ENCODE measurements at places on chromosomes 4 and X. TPM values are rescaled to one million over a fixed set of nuclear protein-coding genes. Genes with fewer than 3 reads are reported as not detected.

DNA sequence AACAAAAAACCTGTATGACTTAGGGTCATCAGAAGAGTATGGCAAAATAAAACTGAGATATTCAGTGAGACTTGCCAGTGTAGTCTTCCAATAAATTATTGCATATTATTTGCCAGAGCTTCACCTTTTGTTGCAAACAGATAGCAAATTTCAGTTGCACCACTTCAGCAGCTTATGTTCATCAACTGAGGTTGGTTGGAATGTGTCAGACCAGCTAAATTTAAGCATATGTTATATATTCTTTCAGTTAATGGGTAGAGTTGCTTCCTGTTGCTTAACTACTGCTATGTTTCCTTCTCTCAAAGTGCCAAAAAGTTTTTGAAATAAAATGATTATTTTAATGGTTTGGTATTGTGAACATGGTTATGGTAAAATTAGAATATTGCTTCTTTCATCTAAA lies 61.5 kb downstream of the GALNT7 start:
- no peak for DNase-seq

DNA sequence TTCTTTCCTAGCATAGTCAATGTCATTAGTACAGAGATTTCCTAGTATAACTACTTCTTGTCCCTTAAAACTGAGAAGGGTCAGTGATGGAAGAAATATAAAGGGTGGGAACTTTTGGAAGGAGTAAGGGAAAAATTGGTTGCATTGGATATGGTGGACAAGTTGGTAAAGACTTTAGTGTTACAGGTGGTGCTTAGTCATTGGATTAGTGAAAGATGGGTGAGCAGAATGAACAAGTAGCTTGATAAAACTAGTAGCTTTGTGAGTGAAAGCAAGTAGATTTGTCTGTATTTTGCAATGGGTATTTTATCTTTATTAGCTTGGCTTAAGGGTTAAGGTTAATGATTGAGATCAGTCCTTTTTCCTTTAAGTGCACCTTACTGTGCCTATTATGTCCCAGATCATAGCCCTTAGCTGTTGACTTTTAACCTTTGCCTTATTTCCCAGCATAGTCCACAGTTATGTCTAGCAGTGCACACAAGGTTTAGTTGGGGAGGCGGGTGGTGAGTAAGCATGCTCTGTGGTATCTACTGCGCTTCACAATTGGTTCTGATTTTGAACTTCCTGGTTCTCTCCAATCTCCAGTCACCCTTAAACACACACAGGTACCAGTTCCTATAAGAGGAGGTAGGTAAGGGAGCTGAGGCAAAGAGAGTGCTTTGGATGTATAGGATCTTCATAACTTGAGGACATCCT lies 9.5 kb downstream of the WDR44 start:
- DNase-seq, result no peak

GRCh38 chr4:153295131-153295755 lies 49.2 kb upstream of the MND1 start:
- no peak for DNase-seq

DNA sequence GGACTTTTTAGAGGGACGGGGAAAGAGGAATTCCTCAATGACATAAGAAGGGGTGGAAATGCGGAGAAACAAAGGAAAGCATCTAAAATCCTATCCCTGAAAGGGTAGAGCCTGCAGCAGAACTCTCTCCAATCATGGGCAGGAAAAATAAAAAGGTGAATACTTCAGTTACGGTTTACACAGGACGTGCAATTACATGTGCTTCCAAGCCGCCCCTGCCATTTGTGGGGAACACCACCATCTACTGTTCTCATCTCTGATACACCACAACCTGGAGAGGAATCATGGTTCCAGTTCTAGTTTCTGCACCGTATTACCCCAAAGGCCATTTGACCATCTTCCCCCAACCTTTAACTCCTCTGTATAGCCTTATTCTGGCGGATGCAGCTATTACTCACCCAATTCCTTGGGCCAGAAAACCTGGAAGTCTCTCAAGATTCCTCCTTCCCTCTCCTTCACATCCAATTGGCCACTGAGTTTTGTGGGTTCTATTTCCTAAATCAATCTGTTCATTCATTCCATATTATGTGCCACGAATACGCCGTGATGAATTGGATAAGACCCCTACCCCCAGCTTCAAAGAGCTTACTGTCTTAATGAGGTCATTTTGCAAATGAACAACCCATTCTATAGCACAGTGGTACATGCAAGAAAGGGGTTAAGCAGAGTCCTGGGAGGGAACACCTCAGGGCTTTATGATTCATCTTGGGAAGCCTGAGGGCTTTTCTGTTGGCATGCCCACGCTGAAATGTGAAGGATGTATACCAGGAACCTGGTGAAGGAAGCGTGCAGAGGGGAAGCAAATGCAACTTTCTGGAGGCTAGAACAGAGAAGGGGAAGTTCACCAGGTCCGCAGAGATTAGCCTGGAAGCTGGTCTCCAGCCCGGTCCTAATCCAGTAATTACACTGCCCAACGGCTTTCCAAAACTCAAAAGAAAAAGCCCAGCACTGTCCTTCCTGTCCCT lies 1.4 kb upstream of the MSL3 start:
- DNase-seq, result no peak

DNA sequence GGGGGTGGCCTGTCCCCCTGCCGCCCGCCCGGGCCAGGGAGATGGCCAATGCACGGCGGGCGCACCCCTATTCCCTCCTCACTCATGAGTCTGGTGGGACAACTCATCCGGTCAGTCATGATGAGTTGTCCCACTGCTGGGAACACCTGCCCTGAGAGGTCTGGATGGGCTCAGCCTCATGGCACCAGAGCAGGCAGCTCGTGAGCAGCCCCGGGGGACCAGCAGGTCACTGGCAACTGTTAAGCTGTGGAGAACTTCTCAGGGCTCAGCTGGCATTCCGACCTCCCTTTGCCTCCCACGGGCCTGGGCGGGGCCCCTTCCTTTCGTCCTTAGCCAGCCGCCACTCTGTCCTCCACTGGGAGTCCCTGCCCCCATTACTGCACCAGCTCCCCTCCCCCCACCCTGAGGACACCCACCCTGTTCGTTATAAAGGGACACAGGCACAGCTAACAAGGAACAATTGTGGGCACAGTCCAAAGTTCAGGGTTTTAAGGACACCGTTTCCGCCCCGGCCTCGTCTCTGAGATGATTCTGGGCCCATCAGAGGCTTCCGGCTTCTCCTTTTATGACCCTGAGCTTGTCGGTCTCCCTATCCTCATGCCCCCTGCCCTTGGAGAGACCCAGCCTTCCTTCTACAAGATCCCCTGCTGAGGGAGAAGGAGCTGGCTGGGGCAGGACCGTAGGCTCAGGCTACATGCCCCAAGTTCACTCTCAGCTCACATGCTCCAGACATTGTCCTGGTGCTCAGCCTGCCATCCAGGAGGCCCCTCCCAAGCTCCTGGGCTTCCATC lies 14.6 kb upstream of the KIAA0232 start:
- peak; percentile 61 for DNase-seq

- no peak for DNase-seq
Measured at GRCh38 chrX:12946838-12947544, 27.9 kb upstream of the TMSB4X start.

GRCh38 chr4:174870311-174870710 lies 41.3 kb upstream of the GLRA3 start:
- no peak for DNase-seq

DNA sequence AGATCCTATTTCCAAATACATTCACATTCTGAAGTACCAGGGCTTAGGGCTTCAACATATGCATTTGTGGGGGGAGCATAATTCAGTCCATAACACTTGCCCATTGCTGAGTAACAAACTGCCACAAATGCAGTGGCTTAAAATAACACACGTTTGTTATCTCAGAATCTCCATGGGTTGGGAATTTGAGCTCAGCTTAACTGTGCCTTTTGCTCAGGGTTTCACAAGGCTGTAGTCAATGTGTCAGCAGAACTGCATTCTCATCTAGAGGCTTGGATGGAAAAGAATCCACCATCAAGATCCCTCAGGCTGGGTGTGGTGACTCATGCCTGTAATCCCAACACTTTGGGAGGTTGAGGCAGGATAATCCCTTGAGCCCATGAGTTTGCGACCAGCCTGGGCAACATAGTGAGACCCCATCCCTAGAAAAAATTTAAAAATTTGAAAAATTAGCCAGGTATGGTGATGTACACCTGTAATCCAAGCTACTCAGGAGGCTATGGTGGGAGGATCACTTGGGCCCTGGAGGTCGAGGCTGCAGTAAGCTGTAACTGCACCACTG lies 25.8 kb upstream of the TBL1X start:
- no peak for DNase-seq

- no peak for DNase-seq
Measured at GRCh38 chrX:133542476-133542875, 127.2 kb upstream of the GPC4 start.

DNA sequence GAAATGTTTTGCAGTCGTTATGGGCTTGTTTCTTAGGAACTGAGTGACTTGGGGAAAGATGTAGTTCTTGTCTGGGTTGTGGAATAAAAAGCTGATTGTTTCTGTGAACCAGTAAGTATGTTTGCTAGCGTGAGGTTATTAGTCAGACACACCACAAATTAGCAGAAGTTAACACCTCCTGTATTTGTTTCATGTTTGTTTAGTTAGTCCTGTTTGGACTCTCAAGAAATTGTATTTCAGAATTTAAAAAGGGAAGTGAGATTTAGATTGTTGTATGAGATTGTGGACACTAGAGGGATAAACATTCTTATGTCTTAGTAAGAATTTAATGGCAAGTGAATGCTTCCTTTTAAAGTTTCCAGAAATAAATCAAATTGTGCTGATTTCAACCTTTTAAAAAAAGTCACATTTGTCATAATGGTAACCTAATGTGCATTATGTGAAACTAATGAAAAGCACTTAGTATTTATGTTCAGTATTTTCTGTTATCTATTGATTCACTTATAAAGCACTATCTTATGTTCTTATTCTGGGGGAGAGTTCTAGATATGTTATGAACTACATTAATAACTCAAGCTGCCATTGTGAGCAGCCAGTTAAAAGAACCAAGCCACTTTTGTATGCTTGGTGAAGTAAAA lies 25.6 kb downstream of the ATP10D start:
- no peak for DNase-seq

The CTAG2 gene
- not detected for total RNA-seq

- peak; percentile 78 for DNase-seq
Measured at GRCh38 chr4:3047464-3048286, 26.7 kb downstream of the HTT-AS start.

The PLXNB3 gene
- 3.3 TPM for total RNA-seq

The MAGEE1 gene
- total RNA-seq, result 2.6 TPM

The MAGEA10 gene
- not detected for total RNA-seq

DNA sequence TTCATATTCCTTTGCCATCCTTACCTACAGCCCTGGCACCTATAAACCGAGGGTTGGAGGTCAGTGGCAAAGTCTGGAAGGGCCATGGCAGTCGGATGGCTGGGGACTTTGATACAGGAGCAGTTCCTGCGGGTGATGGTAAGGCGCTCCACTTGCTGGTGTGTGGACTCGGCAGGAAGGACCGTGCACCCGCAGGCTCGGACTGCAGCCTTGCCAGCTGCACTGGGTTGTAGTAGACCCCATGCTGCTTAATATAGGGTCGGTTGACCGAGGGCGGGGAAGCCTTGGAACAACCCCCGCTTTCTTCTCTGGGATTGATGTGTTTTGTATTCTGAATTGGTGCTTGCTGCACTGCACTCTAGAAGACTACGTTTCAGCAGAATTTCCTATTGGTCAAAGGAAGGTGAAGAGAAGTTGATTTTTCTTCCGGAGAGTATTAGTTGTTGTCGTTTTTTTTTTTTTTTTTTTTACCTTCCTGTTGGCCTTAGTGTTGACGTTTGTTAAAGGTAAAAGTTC lies 638 bp downstream of the BLTP1 start:
- peak; percentile 70 for DNase-seq

DNA sequence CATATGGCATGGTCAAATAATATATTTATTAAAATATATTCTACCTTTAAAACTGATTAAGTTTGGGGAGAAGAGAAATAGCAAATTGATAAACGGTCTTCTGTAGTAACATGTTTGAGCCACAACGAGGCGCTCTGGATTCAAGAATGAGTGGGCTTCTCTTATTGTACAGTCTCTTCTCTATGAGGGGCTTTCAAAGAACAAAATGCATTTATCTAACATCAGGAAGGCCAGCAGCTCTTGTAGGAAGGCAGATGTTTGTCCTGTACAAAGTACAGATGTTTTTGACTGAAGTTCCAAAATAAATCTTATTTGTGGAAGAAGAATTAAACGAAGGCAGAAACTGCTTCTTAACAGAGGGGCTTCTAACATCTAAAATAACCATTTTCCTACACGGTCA lies 153.6 kb downstream of the RASL11B start:
- DNase-seq, result no peak
